ENCODE measurements at places on chromosomes 7 and 10.

GRCh38 chr10:30034433-30035137 is 24.8 kb downstream of the JCAD start:
- DNase-seq: no peak

DNA sequence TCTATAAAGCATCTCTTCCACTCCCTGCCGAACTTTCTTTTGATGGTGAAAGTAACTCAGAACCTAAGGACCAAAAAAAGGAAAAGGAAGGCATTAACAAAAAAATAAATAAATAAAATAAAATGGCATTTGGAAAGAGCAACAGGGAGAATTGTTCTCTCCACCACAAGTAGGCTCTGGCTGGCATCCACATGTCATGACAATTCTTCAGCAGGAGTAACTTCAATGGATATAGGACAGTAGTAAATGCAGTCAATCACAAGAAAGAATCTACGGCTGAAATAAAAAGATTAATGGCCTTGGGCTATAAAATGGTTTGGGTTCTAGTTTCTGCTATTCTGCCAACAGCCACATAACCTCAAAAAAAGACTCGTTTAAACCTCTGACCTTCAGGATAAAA is 23.9 kb downstream of the NCAPG2 start:
- no peak for DNase-seq

GRCh38 chr7:28792858-28793257 is 165.3 kb downstream of the TRIL start:
- no peak for DNase-seq

DNA sequence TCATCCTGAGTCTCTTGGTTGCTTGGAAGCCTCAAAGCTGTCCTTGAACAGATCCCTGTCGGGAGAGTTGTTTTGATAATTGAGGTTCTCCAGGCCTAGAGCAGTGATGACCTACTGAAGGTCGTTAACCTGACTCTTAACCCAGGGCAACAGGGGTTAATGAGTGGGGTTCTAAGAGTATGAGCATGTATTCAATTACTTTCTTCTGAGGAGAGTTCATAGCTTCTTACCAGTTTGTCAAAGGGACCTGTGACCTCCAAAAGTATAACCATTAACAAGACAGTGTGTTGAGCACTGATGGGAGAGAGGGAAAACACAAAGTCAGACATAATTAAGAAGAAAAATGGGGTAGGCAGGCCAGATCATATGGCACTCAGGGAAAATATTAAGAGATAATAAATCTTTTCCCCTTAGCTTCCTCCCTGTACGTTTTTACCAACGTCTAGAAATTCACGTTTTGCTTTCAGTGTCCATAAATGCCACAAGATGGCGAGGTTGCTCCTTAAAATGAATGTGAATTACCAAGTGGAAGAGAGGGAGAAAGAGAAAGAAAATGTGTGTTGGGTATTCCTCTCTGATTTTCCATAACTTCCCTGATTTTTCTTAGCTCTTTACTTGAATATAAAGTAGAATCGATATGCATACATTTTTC is 97.6 kb downstream of the SUGCT start:
- peak; percentile 69 for DNase-seq

DNA sequence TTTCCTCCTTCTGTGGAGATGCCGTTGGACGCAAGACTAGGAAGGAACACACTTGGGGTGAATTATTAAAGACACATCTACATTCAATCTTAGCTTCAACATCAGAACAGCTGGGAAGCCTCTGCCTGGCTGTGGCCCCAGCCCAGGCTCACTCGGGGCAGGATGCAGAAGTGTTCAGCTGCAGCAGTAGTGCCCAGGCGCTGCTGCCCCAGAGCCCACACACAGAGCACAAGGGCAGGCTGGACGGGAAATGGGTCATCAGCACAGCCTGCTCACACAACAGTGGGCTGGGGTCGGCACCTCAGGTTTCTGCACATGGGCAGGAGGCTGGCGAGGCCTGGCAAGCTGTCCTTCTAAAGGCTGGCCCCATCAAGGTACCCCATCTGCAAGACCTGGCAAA is 42.5 kb downstream of the NOD1 start:
- no peak for DNase-seq

- no peak for DNase-seq
Measured at GRCh38 chr10:23391821-23392220, 47.1 kb upstream of the OTUD1 start.

GRCh38 chr7:8817448-8818036 is 384.1 kb downstream of the NXPH1 start:
- DNase-seq: no peak

DNA sequence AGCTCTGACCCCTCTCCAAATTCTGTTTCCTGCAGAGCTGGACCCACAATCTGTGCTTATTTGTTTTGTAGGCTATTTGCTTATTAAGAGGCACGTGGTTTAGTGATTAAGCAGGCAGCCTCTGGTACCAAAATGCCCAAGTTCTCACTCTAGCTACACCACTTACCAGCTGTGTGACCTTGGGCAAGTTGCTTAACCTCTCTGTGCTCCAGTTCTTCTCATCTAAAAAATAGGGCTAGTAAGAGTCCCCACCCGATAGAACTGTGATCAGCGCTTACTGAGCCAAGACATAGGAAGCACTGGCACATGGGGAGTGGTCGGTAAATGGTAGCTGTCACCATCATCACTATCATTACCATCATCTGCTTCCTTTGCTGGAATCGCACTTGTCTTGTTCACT is 20.8 kb downstream of the C10orf105 start:
- DNase-seq: no peak

All from MCF 10A (cell line).